AG20443 (cell line): ENCODE measurements at places on chromosomes 7 and 10.
A peak's percentile ranks its signal among the peaks of the same experiment; 100 is the strongest.

GRCh38 chr7:98073047-98073446 is 33.6 kb upstream of the LMTK2 start:
- DNase-seq = no peak

GRCh38 chr7:106068538-106068961 is 43.6 kb downstream of the SYPL1 start:
- DNase-seq = peak; percentile 39

DNA sequence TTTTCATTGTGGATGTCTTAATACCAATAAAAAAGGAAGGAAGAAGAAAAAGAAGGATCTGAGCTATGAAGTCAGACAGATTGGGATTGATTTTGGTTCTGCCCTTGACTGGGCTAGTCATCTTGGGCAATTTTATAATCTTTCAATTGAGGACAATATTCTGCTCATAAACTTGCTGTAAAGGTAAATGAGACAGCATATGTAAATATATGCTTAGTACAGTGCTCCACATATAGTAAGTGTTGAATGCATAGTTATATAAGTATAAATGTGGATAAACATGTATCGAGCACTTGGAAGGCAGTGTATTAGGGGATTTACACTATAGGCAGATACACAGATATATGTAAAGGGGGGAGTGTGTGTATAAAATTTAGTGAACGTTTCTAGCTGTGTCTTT is 85.1 kb downstream of the ST7 start:
- DNase-seq = no peak

DNA sequence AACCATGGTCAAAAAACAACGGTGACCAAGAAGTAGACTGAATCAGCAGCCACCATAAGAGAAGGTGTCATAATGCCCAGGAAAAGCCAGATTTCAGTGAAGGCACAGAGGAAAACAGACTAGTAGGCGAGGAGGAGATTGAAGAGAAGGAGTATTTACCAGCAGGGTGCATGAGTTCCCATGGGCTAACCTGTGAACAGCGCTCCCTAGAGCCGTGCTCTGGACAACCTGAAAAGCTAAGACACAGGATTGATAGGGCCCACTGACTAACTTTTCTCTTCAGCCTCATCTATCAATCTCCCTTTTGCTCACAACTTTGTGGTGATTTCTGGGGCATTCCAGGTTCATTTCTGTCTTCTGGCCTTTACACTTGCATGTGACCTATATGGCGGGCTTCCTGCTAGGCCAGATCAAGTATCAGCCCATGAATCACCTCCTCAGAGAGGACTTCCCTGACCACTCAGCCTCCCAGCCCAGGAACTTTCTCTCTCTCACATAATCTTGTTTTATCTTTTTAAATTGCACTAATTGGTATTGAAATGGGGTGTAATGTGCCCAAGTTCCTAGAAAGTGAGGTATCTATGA is 12.8 kb downstream of the ANKRD22 start:
- DNase-seq = no peak

DNA sequence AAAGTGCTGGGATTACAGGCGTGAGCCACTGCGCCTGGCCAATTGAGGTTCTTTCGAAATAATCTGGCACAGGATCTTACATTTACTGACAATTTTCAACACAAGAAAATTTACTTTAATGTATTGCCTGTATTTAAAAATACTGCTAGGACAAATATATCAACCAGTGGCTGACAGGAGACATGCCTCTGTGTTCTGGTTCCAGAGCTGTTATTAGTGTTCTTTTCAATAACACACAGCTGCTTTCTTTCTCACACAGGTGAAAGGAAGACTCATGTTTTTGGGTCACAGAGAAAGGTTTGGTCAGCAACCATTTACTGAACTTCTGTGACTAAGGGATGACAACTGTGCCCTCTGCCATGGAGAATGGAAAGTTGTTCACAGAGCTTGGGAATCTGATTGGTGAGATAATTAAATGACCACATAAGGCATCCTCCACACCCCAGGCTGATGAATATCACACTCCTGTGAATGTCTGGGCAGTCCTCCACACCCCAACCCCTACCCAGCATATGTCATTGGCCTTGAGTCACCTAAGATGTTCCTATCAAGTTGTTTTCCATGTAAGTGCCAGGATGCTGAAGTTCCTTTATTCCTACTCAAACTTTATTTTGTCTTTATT is 180.1 kb downstream of the RAPGEF5 start:
- no peak for DNase-seq

DNA sequence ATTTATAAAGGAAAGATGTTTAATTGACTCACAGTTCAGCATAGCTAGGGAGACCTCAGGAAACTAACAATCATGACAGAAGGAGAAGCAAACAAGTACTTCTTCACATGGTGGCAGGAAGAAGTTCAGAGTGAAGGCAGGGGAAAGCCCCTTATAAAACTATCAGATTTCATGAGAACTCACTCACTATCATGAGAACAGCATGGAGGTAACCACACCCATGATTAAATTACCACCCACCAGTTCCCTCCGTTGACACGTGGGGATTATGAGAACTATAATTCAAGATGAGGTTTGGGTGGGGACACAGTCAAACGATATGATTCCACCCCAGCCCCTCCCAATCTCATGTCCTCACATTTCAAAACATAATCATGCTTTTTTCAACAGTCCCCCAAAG is 124.2 kb upstream of the PCGF5 start:
- DNase-seq = no peak

DNA sequence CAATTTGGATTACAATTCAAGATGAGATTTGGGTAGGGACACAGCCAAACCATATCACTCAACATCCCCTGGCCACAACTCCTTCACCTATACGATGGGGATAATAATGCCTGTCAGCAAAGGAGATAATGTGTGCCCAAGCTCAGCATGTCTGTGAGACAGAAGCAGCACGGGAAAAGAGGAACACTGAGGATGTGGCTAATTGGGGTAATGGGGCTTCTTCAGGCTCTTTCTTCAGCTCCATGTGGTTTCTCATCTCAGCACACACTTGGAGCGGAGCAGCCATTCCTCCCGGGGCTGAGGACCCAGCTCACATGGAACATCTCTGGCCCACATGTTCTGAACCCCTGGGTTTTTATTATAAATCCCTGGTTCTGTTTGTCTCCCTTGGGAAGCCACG is 136.0 kb upstream of the NAMPT start:
- no peak for DNase-seq

- DNase-seq = no peak
These were observed 3.5 kb downstream of the LRRN3 start for GRCh38 chr7:111094419-111094818.

GRCh38 chr7:1533547-1534329 is 3.2 kb downstream of the MAFK start:
- peak; percentile 82 for DNase-seq

- no peak for DNase-seq
These were observed 227.3 kb downstream of the CXCL12 start for GRCh38 chr10:44157574-44157973.

DNA sequence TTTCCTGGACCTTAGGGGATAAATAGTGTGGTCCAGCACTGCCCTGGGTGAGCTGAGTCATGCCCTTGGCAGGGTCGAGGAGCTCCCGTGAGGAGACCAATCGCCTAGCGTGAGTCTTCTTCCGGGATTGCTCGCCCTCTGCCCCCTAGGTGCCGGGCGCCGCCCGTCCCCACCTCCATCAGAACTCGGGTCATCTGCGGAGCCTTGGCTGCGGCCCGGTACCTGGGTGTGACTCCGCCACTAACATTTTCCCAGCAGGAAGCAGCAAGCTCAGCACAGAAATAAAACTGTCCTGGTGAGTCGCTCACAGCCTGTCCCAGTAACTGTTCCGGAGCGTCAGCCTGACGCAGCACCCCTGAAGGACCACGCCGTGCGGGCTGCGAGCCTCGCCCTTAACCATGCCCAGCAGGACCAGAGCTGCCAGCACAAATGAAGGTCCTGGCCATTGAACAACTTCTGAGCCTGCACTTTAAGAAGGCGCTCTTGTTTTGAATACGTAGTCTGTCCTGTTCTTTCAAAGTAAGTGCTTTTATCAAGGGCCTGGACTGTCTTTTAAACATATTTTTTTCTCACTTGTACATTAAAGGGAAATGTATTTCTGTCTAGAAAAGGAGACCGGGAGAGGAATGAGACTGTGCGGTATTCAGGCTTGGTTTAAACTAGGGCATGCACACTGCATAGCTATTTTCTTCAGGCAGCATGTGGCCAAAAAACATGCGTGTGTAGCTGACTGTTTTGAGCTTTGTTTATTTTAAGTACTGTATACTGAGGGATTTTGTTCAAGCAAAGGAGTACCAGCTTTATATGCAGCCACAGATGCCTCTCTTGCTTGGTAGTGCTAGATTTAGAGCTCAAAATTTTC is 136.7 kb downstream of the HECW1 start:
- DNase-seq = peak; percentile 92

DNA sequence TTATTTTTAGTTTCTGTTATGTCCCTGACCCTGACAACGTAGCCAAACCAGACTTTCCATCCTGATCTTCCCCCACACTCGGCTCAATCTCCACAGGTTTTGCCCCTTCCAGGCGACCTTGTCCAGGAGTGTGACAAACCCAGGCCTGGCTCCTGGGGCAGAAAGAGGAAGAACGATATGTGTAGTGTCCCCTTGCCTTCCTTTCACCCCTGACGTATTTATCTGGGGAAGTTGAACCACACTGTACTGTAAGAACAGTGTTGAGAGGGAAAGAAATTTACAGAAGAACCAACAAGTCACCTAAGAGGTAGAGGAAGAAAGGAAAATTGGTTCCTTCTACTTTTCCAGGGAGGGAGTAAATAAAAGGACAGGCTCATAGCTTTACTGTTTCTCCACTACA is 158.0 kb downstream of the VTI1A start:
- no peak for DNase-seq

DNA sequence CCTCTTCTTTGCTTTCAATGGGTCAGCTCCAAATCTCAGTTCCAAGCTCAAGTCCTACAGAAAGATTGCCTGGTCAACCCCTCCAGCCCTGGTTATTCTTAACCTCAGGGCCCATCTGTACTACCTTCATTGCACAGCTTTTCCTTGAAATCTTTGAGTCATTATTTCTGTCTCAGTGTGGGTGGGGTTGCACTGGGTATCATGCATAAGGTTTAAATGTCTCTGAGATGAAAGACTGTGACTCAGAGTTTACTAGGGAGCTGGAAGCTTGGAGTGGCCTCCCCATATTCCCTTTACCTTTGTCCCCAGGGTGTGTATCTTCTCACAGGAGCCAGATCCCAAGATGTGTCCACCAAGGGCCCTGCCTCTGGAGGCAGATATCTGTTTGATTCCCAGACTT is 3.3 kb upstream of the OR6V1 start:
- no peak for DNase-seq

DNA sequence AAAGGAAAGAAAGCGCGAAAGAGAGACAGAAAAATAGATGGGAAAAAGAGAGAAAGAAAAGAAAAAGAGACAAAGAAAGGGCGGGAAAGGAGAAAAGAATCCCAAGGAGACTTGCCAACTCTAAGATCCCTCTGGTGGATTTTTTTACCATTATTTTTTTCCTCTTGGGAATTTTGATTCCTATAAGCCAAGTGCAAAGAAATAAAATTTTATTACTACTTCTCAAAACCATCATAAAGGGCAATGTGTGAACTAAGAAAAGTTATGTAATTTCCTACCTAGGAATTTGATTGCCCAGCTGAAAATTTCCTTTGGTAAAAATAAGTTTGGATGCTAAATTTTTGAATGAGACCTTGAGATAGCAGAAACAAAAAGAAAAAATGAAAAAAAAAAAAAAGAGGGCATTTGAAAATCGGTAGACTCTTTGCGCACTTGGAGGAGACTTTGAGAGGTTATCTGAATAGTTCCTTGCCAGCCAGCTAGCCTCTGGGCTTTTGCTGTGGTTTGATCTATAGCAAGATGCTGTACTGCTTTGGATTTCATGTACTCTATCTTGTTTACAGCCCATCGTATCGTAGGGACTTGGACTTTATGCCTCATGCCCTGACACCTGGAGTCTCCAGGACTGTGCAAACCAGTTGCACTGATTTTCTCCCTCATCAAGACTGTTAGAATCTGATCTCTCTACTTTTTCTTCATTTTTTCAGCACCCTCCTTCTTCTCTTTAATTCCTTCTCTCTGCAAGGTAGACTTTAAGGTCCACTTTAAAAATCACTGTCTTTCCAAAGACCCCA is 535.4 kb upstream of the MKI67 start:
- DNase-seq = no peak

GRCh38 chr10:70221030-70221429 is 12.2 kb downstream of the PPA1 start:
- DNase-seq = no peak

DNA sequence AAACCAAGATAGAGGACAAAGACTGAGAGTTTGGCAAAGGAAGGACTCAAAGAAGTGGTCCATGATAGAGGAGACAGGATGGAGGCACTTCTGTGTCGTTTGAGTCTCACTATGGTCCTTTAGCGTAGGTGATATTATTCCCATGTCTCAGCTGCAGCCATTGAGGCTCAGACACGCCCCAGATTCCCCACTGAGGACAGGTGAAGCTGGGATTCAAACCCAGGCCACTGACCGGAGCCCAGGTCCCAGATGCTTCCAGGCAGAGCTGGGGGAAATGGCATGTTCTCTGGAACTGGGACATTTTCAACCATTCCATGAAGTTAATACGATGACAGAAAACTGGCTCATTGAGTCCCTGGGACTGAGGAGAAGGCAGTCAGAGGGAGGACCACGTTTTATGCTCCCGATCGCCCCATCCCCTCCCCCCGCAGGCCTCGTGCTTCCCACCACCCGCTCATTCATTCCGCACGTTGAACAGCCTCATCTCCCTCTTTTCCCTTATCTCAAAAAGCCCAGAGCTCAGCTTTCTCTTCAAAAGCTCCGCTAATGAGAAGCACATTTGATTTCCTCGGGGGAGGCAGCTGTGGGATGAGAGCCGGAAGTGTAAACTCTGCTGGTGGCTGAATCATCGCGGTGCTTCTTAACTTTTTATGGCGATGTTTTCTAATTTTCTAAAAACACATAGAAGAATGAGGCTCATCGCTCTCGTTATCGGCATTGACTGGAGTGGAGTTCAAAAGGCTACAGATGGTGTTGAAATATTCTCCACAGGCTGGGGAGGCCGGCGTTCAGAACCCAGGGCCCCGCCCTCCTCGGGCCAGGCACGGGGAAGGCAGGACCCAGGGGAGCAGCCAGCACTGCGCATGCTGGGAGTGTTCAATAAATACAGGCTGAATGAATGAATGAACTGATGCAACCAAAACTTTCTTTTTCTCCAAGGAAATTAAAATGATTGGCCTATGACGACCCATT is 64.0 kb downstream of the OAT start:
- DNase-seq = peak; percentile 91

DNA sequence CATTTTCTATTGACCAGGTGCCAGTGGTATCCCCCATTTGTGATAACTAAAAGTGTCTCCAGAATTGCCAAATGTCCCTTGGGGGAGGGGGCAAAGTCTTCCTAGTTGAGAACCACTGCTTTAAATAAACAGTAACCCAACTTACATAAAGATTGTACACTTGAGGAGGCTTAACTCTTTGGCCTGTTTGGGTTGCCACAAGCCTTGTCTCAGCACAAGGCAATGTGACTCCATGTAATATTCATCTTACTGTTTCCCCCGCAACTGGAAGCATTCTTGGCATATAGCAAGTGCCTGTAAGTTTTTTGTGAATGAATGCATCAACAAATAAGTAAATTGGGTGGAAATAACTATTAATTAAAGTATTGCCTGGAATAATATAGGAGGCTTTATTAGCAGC is 108.3 kb downstream of the ANK3 start:
- DNase-seq = no peak

- no peak for DNase-seq
These were observed 1.1 kb upstream of the PPP1R9A start for GRCh38 chr7:94906065-94906851.
